Inflammatory macrophage treated with lipopolysaccharide for 4 hours (primary cell): ENCODE measurements at places on chromosomes 7 and 10.
A peak's percentile ranks its signal among the peaks of the same experiment; 100 is the strongest.

DNA sequence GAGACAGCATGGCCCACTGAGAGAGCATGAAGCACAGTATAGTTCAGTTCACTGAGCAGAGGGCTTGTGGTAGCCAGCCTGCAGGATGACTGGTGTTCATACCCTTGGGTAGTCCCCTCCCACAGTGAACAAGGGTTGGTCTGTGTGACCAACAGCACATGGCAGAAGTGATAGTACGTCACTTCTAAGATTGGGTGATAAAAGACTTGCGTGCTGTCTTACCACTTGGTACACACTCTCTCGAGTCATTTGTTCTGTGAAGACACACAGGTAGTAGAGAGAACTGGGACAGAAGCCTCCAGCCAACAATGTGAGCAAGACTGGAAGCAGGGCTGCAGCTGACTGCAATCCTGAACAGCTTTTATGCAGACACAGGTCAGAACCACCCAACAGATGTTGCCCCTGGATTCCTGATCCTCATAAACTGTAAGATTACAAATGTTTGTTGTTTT lies 14.6 kb downstream of the EPC1 start:
- DNase-seq, result peak; percentile 58

DNA sequence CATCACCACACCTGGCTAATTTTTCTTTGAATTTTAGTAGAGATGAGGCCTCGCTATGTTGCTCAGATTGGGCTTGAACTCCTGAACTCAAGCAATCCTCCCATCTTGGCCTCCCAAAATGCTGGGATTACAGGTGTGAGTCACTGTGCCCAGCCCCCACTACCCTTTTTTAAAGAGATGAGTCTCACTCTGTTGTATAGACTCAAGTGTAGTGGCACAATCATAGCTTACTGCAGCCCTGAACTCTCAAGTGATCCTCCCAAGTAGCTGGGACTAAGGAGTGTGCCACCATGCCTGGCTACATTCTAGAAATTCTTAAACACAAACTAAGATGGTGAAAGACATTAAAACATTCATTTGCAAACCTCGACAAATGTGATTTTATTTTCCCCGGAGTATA lies 12.6 kb downstream of the SYPL1 start:
- no peak for DNase-seq

DNA sequence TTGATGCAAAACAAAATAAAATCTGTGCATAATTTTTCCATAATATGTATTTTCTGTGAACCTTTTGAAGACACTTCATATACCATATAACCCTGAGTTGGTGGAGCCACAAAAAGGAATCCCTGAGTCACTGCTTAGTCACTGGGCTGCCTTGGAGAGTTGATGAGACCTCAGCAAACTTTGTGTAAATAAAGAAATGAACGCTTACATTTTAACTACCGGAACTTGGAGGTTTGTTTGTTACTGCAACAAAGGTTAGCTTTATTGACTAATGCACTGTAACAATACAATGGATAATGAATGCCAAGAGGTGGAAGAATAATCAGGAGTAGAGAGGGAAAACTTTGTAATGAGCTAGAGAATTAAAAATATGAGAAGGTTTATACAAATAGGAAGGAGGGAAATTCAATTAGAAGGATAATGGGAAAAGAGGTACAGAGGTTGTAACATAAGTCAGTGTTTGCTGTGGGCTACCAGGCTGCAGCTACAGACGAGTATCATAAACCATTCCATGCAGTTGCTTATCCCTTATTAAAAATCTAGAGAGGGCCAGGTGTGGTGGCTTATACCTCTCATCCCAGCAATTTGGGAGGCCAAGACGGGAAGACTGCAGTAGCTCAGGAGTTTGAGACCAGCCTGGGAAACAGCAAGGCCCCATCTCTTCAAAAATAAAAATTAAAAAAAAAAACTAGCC lies 1042.1 kb downstream of the TYW1 start:
- no peak for DNase-seq

DNA sequence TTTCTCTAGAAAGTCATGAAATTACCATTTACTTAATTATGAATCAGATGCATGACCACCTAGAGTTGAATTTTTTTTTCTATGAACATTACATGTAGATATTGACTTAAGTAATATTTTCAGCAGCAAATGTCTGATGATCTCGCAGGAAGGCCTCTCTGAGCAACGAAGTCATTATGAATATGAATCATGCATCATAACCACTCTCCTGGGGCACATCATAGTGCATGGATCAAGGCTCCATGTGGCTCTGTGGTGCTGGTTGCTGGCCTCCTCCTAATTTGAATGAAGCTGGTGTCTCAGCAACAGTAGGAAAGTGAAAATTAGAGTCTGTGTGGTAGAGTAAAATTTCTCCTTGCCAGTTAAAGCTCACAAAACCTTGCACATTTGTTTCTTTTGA lies 121.4 kb upstream of the INHBA start:
- peak; percentile 90 for DNase-seq

DNA sequence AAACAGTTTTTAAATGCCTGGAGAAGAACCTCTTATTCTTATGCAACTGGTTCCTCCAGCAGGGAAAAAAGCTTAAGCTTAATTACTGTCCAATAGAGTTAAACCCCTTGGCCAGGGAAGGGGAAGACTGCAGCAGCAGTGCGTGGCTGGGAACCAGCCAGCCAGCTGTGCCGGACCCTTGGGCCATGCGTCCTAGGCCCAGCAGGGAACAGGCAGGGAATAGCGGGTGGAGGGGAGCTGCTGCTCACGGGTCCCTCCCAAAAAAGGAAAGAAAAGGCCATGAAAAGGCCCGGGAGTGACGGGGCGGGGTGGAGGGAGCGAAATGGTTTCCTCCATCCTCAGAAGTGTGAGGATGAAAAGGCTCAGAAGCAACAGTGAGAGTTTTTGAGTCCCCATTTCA lies 35.2 kb upstream of the HECW1 start:
- no peak for DNase-seq

DNA sequence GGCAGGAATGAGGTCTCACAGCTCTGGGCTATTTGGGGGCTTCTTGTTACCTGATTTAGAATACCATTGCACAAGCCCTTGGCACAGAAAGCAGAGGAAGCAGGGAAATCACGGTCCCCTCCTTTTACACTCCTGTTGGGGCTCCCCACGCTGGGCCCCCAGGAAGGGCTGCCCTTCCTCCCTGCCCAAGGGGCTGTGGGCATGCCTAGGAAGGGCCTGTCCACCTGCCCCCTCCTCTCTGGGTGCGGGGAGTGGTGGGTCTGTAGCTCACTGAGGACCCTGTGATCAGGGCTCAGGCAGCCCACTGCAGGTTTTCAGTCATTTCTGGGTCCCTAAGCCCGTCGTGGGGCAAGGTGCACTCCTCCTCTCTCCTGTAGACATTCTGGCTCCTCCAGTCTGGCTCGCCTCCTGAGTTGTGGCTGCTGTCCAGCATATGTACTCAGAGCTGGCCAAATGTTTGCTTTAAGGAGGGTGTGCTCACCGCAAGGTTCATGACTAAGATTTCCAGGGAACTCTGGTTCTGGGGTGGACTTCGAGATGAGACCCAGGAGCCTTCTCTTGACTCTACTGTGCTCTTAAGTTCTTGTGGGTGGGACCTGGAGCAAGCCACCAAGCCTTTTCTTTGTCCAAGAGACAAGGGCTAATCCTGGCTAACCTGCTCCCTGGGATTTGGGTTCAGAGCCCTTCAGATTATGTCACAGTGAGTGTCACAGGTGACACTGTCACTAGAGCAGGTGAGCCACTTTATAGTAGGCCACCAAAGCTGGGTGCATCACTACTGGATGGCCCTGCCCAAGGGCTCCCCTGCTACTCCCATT lies 56.0 kb downstream of the TACR2 start:
- DNase-seq, result no peak

- no peak for DNase-seq
These were observed 522.9 kb downstream of the PARD3 start for GRCh38 chr10:34292194-34292565.

DNA sequence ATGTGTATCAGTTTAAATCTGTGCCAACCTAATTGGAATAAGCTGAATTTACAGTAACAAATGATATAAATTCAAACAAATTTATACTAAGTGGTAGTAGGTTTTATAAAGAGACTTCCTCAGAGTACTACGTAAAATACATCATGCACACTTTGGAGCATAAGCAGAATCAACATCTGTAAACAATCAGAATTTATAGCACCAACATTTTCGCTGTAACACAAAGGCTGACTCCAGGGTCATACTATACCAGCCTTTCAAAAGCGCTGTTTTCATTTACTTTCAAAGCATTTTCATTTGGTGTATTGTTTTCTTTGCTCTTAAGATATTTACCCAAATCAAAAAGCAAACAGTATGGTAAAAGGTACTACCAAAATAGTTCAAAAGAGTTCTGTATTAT lies 29.3 kb upstream of the TMEM168 start:
- DNase-seq, result no peak

- DNase-seq, result no peak
These were observed 167.2 kb downstream of the MAD1L1 start for GRCh38 chr7:2065528-2065927.

GRCh38 chr10:80614576-80615416 lies 77.1 kb downstream of the SH2D4B start:
- no peak for DNase-seq

- no peak for DNase-seq
These were observed 119.8 kb downstream of the XRCC2 start for GRCh38 chr7:152556013-152556755.

GRCh38 chr7:86889501-86889900 lies 170.0 kb downstream of the ELAPOR2 start:
- DNase-seq, result no peak

DNA sequence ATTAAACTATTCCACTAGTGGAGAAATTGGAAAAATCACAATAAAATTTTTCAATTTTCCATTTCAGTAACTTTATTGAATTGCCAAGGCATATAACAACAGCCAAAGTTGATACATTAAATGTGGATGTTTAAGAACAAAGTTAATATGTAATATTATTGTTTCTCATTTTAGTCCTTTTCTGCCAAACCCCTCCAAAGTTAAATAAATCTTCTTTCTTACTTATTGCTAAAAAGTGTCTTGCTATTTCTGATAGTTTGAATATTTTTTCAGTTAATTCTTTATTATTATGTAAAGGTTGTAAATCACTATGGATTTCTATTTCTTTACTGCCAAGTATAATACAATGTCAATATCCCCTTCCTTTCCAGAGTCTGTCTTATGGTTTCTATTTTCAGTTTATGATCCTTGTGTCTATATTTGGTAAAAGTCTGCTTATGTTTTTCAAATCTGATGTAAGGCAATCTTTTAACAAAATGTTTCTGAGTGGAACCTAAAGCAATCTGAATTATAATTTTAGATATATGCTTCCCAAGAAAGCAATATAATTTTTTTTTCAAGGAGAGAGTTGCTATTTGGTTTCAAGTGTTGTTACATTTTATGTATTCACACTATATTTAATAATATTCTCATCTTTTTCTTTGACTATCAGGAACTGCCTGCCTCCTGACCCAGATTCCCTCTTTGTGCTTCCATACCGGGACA lies 80.3 kb upstream of the RHOBTB1 start:
- no peak for DNase-seq

DNA sequence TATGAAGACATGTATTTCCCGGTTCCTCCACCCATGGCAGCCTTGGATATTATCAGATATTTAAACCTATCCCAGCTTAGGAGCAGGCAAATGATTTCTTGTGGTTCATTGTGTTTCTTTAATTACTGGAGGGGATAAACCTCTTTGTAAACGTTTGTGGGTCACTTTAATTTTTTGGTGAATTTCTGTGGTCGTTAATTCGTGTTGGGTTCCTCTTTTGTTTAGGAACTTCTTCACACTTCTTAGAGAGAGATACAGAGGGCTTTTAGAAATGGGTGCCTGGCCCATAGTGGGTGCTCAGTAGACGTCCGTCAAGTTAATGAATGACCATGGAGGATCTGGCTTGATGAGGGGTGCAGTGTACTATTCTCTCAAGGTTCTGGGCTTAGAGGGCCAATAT lies 27.2 kb upstream of the NUB1 start:
- DNase-seq, result no peak

DNA sequence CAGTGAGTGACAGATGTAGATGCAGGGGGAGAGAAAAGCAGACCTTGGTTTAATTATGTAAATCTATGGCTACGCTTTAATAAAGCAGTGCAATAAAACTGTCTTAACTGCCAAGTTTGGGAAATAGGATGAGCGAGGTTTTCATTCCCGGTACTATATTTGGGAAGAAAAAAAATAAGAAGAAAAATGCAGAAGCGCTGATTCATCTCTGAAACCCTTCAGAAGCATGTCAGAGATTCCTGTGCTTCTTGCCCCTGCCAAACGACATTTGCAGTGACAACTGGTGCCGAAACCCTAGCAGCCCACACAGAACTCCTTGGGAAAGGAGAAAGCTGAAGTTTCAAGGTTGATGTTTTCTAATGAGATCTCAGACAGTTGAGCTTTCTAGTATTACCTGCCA lies 380.7 kb downstream of the REEP3 start:
- DNase-seq, result no peak

DNA sequence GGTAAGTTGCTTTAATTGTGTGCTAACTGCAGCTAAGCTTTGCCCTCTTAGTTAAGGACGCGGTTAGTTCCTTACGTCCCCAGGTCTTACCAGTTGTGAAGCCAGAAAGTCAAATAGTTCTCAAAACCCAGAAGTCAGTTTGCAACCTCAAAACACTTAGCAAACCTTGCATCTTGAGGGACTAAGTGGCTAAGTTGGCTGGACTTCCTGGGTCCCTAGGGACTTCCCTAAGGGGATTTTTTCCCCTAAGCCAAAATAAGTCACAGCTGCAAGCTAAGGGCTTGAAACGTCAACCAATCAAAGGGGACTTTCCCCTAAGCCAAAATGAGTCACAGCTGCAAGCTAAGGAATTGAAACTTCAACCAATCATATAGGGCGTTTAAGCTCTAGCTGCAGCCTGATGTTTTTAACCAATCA lies 36.2 kb upstream of the HECW1 start:
- peak; percentile 53 for DNase-seq

GRCh38 chr7:98556288-98556687 lies 60.8 kb upstream of the NPTX2 start:
- no peak for DNase-seq

DNA sequence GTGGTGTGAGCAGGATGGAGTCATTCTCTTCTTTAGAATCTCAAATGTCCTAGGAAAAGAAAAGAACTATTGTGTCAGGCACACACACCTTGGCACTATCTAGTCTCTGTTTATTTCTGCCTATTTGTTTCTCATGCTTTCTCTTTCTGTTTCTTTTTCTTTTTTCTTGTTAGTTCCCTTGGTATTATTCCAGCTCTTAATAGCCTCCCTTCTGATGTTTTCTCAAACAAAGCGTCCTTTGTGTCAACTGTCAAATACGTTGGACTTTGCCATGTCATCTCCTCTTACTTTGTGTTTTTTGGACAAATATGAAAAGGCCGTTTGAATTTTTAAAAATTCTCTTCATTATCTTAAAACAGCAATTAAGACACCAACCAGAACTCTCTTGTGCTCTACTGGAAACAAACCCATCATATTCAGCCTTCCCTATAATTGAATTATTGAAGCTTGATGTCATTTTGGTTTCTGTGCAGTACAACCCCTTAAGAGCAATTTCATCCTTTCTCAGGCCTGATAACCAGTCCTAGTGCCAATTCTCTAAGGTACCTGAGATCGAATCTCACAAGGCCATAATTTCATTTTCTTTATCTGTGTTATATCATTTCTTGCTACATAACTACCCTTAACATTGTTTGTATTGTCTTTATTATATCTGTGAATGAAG lies 497.8 kb upstream of the NRP1 start:
- no peak for DNase-seq
